ENCODE measurements at places on chromosomes 1 and 21. TPM values are rescaled to one million over a fixed set of nuclear protein-coding genes. Genes with fewer than 3 reads are reported as not detected.

The HSD3B1 gene
- total RNA-seq, result not detected

The INKA2 gene
- total RNA-seq, result 11.8 TPM

The PRAMEF17 gene
- total RNA-seq, result not detected

The C1orf53 gene
- total RNA-seq, result not detected

The FAM72B gene
- 1.2 TPM for total RNA-seq

The CNKSR1 gene
- total RNA-seq, result 4.0 TPM

The NGF gene
- 20.4 TPM for total RNA-seq

The UTS2 gene
- 0.84 TPM for total RNA-seq

The FNDC5 gene
- not detected for total RNA-seq

The RIMKLA gene
- total RNA-seq, result 3.1 TPM

The OR10Z1 gene
- total RNA-seq, result not detected

The SLC6A9 gene
- total RNA-seq, result 0.78 TPM

The MIXL1 gene
- not detected for total RNA-seq

The RNU1-2 gene
- under 0.01 TPM for total RNA-seq

The HSPG2 gene
- total RNA-seq, result 486 TPM

The OR2T33 gene
- total RNA-seq, result not detected

The DHRS3 gene
- total RNA-seq, result 443 TPM

The IER5 gene
- 13.1 TPM for total RNA-seq

The TSTD1 gene
- total RNA-seq, result 15.7 TPM

The CASQ1 gene
- total RNA-seq, result not detected

The ORC1 gene
- total RNA-seq, result 0.84 TPM

The MYOG gene
- not detected for total RNA-seq

The VAV3 gene
- total RNA-seq, result 20.4 TPM

The ZNF593OS gene
- total RNA-seq, result not detected

The PADI4 gene
- total RNA-seq, result not detected

The LMOD1 gene
- 126 TPM for total RNA-seq

The RIMS3 gene
- total RNA-seq, result 2.1 TPM

The AGBL4 gene
- 0.44 TPM for total RNA-seq

The OR6K3 gene
- total RNA-seq, result not detected

The BACE2 gene
- 77.9 TPM for total RNA-seq

The NAV1 gene
- total RNA-seq, result 35.6 TPM

The CFAP107 gene
- total RNA-seq, result not detected

The SHISAL2A gene
- total RNA-seq, result 1.9 TPM

The CSF3R gene
- total RNA-seq, result 18.0 TPM

The KRTAP7-1 gene
- total RNA-seq, result not detected

The AMY1A gene
- total RNA-seq, result not detected

The LGR6 gene
- not detected for total RNA-seq

The RNU5D-1 gene
- not detected for total RNA-seq

The OR14A16 gene
- not detected for total RNA-seq

The TMEM269 gene
- not detected for total RNA-seq

The ETV3L gene
- total RNA-seq, result not detected

The CHIA gene
- total RNA-seq, result not detected

The CLDN17 gene
- not detected for total RNA-seq

The ADCY10 gene
- not detected for total RNA-seq

The PRKCZ gene
- total RNA-seq, result 2.9 TPM

The DMBX1 gene
- not detected for total RNA-seq

The SYT2 gene
- total RNA-seq, result not detected

The RCSD1 gene
- total RNA-seq, result 14.1 TPM

The PFDN2 gene
- total RNA-seq, result 38.7 TPM

The POU3F1 gene
- 11.6 TPM for total RNA-seq

The KLHDC7A gene
- not detected for total RNA-seq

The FAM72C gene
- not detected for total RNA-seq
